ENCODE measurements at places on chromosomes 11 and 22.

GRCh38 chr11:120340529-120340928, 4.3 kb downstream of the ARHGEF12 start:
- no peak overlapping the region for H3K4me3 ChIP-seq
- no peaks in the 10 kb centered on the region for H3K27me3 ChIP-seq
- peak overlapping the region; percentile 63 for H3K27ac ChIP-seq
- peaks cover 24% of the 10 kb centered on the region for H3K4me1 ChIP-seq
- no peaks in the 10 kb centered on the region for H3K36me3 ChIP-seq
- DNase-seq = no peak

- no peaks in the 10 kb centered on the region for H3K36me3 ChIP-seq
- no peaks in the 10 kb centered on the region for H3K4me1 ChIP-seq
- no peak overlapping the region for H3K4me3 ChIP-seq
These were observed 11.3 kb upstream of the CCDC86 start for GRCh38 chr11:60830478-60831142.

GRCh38 chr22:33842421-33843094, 77.7 kb downstream of the LARGE1 start:
- H3K27me3 ChIP-seq = no peaks in the 10 kb centered on the region
- H3K27ac ChIP-seq = no peak overlapping the region
- no peak overlapping the region for H3K4me3 ChIP-seq

DNA sequence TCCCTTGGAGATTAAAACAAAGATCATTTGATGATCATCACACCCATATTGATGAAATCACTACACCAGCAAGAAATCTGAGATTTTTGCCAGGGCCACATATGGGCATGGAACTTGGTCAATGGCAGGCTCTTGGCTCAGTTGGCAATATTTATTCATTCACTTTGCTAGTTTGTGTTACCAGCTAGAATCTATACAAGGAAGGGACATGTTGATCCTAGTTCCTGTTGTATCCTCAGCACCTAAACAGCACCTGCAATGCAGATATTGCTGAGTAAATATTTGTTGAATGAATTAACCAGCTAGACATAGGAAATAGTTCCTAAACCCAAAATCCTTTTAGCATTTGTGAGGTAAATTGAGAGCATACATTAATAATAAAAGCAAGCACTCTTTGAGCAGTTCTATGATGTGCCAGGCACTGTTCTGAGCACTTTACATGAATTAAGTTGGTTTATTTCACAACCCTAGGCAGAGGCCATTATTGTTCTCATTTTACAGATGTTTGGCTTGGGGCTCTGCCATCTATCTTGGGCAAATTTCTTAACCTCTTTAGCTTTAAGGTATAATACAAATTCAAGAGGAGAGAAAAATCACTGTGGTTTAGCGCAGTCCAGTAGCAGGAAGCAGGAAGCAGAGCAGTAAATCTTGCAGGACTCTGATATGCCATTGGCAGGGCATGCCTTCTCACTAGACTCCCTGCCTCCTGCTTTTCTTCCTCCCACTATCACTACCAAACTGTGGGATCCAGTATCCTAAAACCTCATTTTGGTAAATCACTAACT, 1.6 kb downstream of the TRIM68 start:
- peak overlapping the region; percentile 79 for H3K4me3 ChIP-seq
- H3K4me1 ChIP-seq = no peaks in the 10 kb centered on the region
- no peak for DNase-seq
- no peaks in the 10 kb centered on the region for H3K27me3 ChIP-seq
- no peak overlapping the region for H3K27ac ChIP-seq
- H3K36me3 ChIP-seq = peaks cover 18% of the 10 kb centered on the region

DNA sequence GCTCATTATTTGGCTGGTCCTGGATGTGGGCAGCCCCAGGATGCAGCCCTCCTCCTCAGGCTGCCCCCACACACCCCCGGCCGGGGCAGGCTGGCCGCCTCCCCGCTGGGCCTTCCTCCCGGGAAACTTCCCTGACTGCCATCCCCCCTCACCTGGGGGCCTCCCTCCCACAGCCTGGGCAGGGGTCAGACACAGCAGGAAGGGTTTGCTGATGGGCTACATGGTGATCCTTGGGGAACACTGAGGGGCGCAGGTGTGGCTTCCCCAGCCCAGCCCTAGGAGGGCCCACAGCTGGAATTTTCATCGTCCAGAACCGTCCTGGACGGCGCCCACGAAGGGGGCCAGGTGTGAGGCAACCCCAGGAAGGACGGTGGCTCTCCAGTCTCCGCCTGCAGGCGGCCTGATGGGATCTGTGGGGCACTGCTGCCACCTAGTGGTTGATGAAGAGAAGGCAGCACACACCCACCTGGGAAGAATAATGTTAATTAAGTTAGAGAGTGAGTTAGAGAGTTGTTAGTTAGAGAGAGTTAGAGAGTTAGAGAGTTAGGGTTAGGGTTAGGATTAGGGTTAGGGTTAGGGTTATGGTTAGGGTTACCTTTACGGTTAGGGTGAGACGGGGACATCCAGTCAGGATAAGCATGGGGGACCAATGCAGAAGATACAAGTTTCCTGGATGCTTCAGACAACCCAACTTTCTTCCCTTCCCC, 75.9 kb upstream of the PRR5 start:
- H3K4me1 ChIP-seq = no peaks in the 10 kb centered on the region
- no peaks in the 10 kb centered on the region for H3K36me3 ChIP-seq
- no peak overlapping the region for H3K4me3 ChIP-seq
- no peak overlapping the region for H3K27ac ChIP-seq
- peak; percentile 81 for DNase-seq

DNA sequence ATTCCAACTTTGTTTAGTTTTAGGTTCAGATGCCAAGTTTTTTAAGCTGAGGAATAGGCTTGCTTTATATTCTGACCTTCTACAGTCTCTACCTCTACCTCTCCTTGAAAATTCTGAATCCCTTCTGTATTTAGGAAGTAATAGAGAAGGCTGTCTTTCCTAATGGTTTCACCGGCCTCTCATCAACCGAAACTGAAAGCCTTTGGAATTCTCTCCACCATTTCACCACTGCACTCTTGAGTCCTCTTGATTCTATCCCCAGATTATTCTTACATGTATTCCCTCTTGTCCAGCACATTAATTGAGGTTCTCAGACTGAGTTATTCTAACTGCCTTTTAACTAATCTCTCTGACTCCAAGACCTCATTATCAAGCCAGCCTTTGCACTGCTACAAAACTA, 67.7 kb upstream of the PICALM start:
- H3K27me3 ChIP-seq = no peaks in the 10 kb centered on the region
- H3K4me3 ChIP-seq = no peak overlapping the region
- no peak overlapping the region for H3K27ac ChIP-seq
- DNase-seq = no peak

DNA sequence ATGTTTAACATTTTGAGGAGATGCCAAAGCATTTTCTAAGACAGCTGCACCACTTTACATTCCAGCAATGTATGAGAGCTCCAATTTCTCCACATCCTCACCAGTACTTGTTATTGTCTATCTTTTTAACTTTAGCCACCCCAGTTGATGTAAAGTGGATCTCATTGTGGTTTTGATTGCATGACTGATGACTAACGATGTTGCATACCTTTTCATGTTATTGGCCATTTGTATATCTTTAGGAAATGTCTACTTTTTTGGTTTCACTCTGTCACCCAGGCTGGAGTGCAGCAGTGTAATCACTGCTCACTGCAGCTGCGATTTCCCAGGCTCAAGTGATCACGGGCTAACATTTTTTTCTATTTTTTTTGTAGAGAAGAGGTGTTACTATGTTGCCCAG, 8.9 kb downstream of the TTC28 start:
- no peaks in the 10 kb centered on the region for H3K36me3 ChIP-seq
- DNase-seq = no peak
- H3K27ac ChIP-seq = no peak overlapping the region
- H3K4me3 ChIP-seq = no peak overlapping the region

Data from liver (tissue), 10 donors.